ENCODE measurements at places on chromosomes 5 and 9.

- no peak for DNase-seq
These were observed 732.1 kb downstream of the MAT2B start for GRCh38 chr5:164237486-164237885.

- no peak for DNase-seq
These were observed 46.5 kb downstream of the EPB41L4A start for GRCh38 chr5:112372543-112372942.

- DNase-seq, result no peak
These were observed 463.4 kb downstream of the PDE4D start for GRCh38 chr5:59430066-59430685.

- peak; percentile 64 for DNase-seq
These were observed 25.8 kb upstream of the HSD17B3 start for GRCh38 chr9:96327694-96328352.

DNA sequence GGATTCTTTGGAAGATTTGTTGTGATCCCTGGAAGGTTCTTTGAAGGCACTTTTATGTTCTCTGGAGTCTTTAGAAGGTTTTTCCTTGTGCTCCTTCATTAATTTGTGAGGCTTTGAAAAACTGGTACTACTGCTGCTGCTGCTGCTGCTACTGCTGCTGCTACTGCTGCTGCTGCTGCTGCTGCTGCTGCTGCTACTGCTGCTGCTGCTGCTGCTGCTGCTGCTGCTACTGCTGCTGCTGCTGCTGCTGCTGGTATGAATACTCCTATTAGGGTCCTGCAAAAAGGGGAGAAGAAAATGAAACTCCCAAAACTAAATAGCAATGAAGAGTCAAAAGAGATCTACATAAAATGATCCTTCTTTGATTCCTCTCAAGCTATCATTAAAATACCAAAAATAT lies 208.1 kb downstream of the MLLT3 start:
- DNase-seq, result no peak

GRCh38 chr5:164191240-164191639 lies 685.8 kb downstream of the MAT2B start:
- DNase-seq, result no peak

DNA sequence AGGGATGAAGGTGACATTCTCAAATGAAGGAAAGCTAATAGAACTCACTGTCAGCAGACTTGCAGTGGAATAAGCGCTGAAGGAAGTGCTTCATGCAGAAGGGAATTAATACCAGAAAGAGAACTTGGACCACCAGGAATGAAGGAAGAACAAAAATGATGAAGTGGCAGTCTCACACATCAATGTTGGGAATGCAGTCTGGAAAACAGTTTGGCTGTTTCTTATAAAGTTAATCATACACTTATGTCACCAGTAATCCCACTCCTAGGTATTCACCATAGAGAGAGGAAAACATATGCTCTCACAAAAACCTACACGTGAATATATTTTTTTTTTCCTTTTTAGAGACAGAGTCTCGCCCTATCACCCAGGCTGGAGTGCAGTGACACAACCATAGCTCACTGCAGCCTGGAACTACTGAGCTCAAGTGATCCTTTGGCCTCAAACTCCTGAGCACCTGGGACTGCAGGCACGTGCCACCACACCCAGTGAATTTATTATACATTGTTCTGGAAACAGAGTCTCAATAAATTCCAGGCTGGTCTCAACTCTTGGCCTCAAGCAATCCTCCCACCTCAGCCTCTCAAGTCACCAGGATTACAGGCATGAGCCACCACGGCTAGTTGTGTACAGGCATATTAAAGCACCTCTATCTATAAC lies 81.2 kb downstream of the ROR2 start:
- DNase-seq, result no peak

DNA sequence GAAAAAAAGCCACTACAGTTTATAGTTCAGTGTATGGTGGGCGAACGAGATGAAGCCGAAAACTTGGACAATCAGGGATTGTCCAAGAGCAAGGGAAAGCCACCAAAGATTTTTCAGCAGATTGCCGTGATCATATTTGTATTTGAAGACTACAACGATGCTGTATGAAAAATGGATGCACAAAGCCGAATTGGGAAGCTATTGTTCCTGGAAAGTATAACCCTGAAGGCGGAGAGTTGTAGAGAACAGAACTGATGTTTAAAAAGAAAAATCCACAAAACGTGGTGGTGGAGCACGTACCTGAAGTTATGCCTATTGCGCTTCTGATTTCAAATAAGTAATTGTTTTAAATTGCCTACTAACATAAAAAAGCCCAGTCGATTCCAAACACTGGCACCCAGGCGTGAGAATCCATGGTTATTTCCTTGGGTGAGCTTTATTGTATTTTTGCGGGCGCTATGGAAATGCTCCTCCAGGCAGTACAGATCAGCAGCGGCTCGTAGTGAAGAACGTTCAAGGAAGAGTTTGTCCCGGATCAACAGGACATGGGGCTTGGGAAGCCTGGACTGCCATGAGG lies 772 bp upstream of the TARS1 start:
- no peak for DNase-seq

DNA sequence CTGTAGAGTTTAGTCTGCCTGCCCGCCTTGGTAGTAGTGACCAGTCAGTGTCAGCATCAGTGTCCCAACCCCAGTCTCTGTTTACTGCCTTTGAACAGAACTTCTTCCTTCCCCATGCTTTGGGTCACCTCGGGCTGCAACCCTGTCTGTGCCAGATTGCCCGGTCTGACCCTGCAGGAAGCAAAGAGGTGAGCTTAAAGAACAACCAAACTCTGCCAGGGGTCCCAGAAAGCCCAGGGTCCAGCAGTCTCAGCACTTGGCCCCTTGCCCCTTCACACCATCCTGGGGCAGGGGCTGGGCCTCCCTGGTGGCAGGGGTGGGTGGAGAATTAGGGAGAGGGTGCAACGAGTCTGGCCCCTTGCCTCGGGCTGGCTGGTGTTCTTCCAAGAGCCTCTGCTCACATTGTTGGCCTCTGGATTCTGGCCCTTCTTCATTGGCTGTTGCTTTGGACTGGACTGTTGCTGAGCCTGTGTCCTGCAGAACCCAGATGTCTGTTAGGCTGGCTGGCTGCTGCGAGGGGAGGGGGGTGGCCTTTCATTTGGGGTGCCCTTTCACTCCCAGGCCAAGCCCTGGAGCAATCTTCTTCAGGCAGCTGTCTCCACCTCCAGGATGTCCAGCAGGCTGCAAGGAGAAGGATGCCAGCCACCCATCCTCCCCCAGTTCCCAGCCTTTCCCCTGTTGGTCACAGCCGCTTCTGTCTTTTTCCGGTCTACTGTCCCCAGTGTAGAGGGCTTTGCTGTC lies 51.2 kb downstream of the SAR1B start:
- no peak for DNase-seq

DNA sequence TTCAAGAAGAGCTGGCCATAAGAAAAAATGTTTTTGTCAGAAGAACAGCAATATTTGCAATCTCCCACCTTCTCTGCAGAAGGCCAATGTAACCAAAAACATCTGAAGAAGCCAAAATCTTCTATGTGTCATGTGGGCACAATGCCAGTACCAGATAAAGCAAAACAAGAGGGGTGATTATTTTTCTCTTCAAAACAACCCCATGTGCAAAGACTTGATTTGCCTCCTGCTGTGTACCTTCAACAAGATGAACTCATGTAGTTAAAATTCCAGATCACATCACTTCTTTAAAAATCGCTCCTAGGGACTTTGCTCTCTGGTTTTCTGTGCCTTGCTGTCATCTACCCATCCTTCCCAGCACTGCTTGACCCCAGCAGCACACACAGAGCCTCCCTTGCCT lies 134.0 kb upstream of the MAP3K1 start:
- DNase-seq, result no peak

GRCh38 chr5:172874647-172875504 lies 40.8 kb downstream of the ERGIC1 start:
- DNase-seq, result no peak

DNA sequence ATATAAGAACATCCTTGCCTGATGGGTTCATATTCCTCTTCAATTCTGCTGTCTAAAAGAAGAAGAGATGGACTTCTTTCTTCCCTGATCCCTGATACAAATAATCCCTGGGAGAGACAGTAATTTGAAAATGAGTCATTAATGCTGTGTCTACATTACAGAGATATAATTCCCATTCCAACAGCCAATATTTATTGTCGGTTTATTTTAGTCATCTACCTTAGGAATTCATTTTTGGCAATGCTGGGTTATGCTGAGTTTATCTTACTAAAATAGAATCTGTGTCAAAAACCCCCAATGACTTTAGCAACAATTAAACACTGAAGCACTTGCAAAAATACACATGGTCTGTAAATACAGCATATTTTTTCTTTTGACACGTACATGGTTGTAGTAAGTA lies 23.9 kb downstream of the ZNF474 start:
- DNase-seq, result no peak

DNA sequence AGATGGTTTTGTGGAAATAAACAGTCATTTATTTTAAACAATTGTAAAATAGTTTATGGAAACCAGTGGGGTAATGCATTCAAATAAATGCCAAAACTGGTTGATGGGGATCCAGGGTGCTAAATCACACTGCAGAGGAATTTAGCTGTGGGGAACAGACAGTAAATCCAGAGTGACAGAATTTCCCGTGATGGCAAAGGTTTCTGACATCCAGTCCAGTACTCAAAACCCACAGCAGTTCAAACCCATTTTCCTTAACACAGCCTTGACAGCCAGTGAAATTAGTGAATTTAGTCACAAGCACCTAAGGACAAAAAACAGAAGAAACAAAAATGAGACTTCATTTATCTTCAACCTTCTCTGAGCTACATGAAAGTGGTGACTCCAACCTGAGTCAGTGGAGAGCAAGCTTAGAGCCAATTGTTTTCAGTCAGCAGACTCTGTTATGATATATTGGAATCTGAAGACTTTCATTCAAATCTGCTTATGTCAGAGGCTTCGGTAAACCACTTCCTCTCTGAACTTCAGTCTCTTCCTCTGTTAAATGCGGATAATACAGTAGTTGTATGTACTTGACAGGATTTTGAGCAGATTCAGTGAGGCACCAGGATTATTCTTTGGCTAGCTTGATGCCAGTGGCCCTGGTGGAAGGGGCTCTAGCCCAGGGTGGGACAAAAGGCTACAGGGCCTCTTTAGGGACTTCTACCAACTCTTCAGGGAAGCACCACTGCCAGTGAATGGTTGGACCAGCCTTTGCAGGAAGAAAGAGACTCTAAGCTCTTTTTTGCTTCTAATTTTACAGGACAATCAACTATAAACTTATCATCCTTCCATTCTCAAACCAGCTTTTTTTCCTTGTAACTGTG lies 185.3 kb downstream of the MAPKAP1 start:
- peak; percentile 87 for DNase-seq

DNA sequence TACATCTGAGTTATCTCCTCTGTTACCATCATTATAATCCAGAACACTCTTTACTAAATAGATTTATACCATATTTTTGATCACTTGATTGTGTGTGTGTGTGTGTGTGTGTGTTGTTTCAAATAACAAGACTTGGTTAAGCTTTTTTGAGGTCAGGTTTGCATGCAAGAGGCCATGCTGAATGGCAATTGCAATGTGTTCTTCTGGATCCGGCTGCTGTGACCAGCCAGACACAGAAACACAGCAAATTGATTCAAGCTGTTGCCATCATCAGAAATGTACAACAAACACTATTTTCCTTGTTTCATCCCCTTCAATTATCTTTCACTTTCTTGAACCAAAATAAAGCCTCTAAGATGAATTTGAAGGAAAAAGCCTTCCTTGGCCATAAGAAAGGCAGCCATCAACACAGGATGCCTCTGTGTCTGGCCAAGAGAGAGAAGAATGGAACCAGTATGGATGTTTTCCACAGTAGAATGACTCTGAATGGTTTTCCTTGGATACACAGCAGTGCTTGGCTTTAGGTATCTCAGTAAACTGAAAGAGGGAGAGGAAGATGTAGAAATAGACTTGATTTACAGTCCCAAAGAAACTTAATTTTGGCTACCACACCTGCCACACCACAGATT lies 53.9 kb downstream of the DPYSL3 start:
- DNase-seq, result no peak

DNA sequence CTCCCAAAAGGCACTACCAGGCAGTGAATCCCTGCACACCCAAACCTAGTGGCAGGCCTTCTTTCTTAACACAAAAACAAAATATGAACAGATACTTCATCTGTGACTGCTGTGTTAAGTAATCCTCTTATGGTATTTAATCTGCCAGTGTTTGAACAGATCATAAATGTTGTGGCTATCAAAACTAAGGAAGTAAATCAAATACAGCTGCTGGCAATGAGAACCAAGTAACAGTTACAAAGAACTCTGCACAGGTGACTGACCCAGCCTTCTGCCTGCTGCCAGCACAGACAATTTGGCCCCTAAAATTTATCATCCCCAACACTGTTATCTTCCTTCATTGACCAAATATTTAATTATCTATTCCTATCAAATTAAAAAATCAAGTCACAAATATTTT lies 78.0 kb downstream of the GNAQ start:
- no peak for DNase-seq

DNA sequence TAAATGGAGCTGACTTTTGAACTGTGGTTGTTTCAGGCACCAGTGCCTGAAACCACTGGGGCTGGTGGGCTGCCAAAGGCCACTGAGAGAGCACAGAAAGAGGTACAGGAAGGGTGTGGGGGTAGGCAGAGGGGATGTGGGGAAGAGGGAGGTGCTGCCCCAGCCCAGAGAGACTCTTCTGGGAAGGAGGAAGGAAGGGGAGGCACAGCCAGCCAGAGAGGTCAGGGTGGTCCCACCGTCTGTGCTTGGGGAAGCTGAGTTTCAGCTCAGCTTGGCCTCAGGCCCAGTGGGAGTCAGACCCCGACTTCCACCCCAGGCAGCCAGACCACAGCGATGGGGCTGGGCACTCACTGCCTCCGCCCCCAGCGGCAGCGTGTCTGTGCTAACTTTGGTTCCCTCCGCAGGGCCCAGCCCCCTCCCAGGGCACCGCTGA lies 8.6 kb upstream of the PHYKPL start:
- DNase-seq, result no peak

DNA sequence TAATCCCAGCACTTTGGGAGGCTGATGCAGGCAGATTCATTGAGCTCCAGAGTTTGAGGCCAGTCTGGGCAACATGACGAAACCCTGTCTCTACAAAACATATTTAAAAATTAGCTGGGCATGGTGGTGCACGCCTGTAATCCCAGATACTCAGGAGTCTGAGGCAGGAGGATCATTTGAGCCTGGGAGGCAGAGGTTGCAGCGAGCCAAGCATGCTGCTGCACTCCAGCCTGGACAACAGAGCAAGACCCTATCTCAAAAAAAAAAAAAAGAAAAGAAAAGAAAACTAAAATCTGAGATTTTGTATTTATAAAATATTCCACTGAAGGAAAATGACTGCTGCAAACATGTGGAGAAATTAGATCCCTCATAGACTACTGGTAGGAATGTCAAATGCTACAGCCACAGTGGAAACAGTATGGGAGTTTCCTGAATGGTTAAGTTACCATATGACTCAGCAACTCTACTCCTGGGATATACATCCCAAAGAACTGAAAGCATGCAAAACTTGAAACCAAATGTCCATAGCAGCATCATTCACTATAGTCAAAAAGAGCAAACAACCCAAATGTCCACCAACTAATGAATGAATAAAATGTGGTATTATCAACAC lies 106.1 kb downstream of the UBAP2 start:
- DNase-seq, result no peak
